ENCODE measurements at places on chromosomes 3 and 15. TPM values are rescaled to one million over a fixed set of nuclear protein-coding genes. Genes with fewer than 3 reads are reported as not detected.

- no peak for DNase-seq
These were observed 6.1 kb upstream of the USP8 start for GRCh38 chr15:50418041-50418583.

DNA sequence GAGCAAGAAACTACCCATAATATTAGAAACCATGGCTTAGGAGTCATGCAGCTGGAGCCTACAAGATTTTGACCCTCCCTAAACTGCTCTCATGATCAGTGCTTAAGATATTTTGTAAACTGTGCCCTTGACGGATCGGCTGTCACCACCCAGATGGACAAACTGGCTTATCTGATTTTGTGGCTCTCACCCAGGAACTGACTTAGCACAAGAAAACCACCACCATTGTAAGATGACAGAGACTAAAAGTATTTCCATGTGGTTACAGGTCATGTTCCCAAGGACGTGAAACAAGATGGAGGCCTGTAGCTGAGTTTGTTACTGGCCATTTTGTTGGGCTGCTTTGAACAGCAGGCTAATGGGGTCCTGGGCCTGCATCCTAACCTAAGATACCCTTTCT is 940.9 kb downstream of the OTOL1 start:
- DNase-seq, result no peak

Gene CPLX3
- not detected for total RNA-seq

Gene CLSTN2
- 44.1 TPM for total RNA-seq

DNA sequence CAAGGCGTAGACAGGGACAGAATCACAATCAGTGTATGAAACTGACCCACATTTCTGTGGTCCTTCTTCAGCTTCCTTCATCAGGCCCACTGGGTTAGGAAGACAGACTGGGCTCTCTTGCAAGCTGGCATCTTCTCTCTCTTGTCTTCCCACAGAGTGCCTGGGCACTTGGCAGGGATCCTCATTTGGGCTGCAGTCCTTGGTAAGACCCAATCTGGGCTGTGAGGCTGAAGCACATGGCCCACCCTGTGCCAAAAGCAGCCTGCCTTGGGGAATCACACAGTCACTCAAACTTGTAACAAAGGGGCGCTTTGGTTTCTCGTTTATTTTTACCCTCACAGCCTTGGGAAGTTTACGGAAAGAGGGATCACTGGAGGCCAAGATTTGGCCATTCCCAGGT is 8.2 kb upstream of the EPHB3 start:
- no peak for DNase-seq

Data from mesenteric fat pad (tissue), 1 donor.